ENCODE measurements at places on chromosomes 3 and 15.

GRCh38 chr3:156507285-156507684, 47.6 kb downstream of the SSR3 start:
- DNase-seq = no peak

DNA sequence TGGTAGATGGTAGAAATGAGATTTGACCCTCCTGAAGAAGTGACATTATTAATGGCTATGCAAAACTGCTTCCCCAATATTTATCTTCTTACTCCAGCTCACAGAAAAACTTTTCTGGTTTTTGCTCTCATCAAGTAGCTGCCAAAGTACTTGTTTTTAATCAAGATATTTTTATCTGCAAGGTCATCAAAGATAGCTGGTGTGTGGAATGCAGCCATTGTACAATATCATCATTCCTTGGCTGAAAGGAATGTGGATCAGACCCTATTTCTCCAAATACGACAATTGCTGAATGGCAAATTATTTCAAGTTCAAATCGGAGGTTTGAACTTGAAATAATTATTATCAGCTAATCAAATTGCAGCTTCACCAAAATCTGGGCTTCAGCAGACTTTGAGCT, 126.9 kb upstream of the SLC7A14 start:
- no peak for DNase-seq

DNA sequence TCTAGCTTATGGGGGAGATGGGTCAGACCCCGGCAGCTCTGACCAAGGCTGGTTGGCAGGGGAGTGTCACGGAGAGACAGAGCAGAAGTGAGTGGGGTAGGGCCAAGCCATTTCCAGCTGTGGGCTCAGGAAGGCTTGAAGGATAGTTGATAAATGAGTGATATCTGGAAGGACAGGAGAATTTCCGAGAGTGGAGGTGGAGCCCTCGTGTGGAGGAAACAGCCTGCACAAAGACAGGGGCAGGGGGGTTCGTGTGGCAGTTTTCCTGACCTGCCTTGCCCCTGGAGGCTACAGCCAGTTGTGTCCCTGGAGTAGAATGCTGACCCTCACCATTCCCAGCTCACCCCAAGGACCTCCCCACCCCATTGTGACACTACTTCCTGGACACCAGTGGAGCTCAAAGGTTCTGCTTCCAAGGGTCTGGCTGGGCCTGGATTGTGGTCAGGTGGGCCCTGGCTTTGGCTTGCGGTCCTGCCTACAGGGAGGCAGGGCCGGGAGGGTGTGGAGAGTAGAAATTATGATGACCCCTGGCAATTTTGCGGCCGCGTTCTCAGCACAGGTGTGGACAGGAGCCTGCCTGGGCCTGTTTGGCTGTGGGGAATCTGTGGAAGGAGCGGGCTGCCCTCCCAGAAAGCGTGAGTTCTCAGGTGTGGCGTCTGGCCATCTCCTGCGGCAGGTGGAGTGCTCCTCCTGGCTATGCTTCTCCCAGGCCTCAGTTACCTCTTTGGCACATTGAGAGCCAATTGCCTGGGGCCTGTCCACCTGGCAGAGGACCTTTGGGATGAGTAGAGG, at the start of gene SLC22A14:
Gene SLC22A14, plus strand, starts transcription at position 400 of the 792 bp plus-strand sequence. CDS start 23,733 bp downstream, outside the sequence.
- DNase-seq = no peak

DNA sequence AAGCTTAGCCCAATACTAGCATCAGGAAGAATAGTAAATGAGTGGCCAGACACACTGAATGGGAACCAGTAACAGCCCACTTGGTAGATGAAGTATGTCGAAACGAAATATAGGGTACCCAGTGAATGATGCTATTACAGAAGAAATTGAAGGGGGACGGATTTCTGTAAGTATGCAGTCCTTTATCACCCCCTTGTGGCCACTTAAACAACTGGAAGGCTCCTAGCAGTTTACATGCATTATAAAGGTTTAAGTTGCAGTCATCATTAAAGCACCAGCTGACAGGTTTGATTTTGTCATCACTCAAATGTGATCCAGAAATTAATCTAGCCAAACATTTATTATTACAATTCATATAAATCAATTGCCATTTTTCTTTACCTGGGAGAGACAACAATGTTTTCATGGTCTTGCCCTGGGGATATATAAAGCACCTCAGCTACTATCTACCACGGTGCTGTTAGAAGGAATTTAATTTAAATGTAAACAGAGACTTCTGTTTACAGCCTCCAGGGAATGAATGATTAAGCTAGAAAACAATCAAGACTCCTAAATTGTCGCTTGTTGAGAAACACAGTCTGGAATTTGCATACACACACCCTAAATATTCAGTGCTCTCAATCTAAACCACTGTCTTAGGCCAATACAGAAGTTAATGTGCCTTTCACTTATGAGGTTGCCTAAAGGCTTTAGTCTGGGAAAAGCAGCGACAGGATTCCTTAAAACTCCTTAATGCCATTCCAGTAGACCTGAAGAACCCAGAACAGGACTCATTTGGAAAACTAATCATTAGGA, 7.8 kb downstream of the EIF1B start:
- no peak for DNase-seq

DNA sequence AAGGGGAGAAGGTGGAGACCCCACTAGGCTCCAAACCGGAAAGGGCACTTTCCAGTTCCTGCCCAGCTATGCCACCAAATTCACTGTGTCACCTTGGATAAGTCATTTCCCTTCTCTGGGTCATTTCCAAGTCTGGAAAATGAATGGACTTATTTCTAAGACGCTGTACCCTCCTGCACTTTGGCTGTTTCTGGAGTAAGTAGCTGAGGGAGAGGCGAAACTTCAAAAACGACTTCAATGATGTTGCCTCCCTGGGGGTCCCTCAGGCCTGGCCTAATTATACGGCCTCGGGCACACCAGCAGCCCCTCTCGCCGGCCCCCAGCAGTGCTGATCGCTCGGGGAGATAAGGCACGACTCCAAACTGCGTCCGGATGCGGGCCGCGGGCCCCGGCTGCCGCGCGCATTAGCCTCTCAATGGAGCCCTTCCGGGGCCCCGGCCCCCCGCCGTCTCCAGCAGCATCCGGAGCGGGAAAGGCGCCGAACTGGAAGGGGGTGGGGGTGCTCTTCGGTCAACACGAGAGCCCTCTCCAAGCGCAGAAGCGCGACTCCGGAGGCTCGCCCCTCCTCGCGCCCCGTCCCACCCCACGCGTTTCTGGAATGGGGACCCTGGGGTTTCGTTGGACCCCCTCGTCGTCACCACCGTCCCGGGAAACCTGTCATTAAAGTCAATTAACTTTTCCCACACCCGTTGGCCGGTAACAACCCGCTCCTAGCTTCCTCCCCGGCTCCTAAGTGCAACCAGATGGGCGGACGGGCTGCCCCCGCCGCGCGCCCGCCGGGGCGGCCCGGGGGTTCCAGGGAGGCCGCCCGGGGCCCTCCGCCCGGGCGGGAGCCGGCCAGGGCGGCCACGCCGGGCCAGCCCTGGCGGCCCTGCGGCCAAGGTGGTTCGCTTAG, 4.8 kb downstream of the HES1 start:
- DNase-seq = peak; percentile 37

- DNase-seq = no peak
These were observed 120.2 kb downstream of the EPHA3 start for GRCh38 chr3:89227634-89228033.

DNA sequence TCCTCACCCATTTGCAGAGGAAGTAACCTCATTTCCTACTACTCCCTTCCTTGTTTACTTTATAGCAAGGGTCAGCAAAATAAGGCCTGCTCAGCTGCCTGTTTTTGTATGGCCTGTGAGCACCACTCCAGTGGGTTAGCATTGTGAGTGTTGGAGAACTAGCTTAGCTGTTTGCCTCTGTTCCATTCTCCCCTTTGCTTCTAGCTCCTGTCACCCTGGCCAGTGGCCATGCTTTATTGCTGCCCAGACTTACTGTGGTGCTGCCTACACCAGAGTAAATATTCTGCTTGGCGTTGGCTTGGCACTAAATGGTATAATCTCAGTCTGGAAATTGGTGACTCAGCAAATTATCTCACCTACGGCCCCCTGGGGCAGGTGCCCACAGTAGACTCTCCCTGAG, 8.8 kb downstream of the PDCD6IP start:
- DNase-seq = no peak

DNA sequence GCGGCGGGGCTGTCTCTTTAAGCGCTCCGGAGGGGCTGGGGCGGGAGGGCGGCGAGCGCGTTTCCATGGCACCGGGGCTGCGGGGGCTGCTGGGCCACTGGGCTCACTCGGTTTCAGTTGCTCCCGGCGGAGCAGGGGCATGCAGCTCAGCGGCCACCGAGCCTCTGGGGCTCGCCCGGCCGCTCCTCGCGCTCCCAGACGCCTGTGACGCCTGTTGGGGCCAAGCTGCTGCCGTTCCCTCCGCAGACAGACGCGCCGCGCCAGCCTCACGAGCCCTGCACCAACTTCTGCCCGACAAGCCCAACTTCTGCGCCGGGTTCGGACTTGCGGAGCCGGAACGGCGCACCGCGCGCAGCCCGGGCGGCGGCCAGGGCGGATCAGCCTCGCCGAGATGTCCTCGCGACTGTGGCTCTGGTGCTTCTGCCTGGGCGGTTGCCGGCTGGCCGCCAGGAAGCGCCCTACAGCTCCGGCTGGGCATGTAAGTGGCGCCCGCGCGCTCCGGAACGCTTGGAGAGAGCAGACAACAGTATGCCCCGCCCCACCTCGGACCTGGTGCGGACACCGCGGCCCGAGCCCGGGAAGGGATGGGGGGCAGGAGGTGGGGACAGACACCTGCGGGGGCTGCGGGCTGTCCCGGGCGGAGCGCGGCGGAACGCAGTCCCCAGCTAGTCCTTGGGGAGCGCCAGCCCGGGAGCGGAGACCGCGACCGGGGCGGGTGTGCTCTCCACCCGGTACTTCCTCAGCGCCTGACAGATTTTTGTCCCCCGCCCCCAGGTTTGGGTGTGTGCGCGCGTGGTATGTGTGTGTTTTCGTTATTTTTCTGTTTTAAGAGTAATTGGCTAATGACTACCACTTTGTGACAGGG, 154.1 kb upstream of the GOLIM4 start:
- peak; percentile 22 for DNase-seq

GRCh38 chr3:71064956-71065763, 518.4 kb downstream of the FOXP1 start:
- peak; percentile 65 for DNase-seq

- no peak for DNase-seq
These were observed 50.6 kb upstream of the ZNF385D start for GRCh38 chr3:21801631-21802030.

GRCh38 chr3:180306691-180307090, 270.0 kb upstream of the PEX5L start:
- DNase-seq = no peak

- DNase-seq = no peak
These were observed 13.0 kb upstream of the TJP1 start for GRCh38 chr15:29835301-29835700.

GRCh38 chr15:83018436-83018835, 7.0 kb upstream of the C15orf40 start:
- DNase-seq = no peak

DNA sequence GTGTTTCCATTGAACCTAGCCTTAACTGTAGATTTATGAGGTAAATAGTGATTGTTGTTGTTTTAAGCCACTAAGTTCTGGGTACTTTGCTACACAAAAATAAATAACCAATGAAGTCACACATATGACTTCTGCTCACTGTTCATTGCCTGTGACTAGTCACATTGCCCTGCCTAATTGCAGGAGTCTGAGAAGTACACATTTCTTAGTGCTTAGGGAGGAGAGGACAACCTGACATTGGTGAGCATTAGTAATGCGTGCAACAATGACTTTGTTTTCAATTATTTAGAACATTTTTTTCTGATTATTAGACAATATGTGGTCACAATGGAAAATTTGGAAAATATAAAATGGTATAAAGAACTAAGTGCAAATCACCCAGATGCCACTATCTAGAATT, 133.2 kb upstream of the DAZL start:
- DNase-seq = no peak

Measured in substantia nigra (tissue), 51 donors.